ENCODE measurements at places on chromosomes 6 and 20.
A peak's percentile ranks its signal among the peaks of the same experiment; 100 is the strongest.

DNA sequence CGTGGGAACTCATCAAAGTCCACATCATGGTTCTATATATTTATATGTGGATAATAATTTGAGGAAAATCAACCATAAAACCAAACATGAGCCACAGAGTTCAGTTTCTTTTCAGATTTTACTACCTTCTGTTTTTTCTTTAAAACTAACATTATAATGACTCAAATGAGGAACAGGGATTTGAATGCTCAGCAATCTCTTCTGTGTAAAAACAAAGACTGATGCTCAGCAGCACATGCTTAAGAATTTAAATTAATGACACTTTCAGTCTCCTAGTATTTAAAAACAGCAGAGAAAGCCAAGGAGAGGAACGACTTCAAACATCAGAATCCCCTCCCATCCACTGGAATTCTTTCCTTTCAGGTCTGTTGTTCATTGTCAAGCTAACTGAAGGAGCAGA lies 72.7 kb downstream of the PSMG4 start:
- no peak for DNase-seq

GRCh38 chr20:3071610-3072529 lies at the start of gene OXT:
Gene OXT, plus strand, starts transcription at chr20:3071620. Its CDS starts 36 bp downstream, at chr20:3071656.
- peak; percentile 50 for DNase-seq

DNA sequence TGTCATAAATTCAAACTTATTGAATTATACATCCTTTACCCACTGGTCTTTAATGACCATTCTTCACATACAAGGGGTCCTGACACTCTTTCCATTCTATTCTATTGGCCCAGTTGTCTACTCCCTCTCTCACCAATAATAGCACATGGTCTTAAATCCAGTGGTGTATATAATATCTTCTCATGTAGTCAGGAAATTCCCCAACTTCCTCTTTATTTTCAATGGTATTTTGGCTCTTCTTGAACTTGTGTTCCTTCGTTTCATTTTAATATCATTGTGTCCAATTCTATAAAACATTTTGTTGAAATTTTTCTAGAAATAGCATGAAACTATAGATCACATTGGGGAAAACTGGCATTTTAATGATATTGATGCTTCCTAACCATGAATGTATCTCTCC lies 36.8 kb downstream of the PSMB9 start:
- DNase-seq = peak; percentile 17

- DNase-seq = no peak
Observed at GRCh38 chr6:133991096-133991593, 38.1 kb downstream of the TBPL1 start.

- DNase-seq = no peak
Observed at GRCh38 chr6:35439308-35439707, 12.8 kb upstream of the FANCE start.

GRCh38 chr6:46325561-46326530 lies 155.1 kb upstream of the ENPP5 start:
- DNase-seq = no peak

DNA sequence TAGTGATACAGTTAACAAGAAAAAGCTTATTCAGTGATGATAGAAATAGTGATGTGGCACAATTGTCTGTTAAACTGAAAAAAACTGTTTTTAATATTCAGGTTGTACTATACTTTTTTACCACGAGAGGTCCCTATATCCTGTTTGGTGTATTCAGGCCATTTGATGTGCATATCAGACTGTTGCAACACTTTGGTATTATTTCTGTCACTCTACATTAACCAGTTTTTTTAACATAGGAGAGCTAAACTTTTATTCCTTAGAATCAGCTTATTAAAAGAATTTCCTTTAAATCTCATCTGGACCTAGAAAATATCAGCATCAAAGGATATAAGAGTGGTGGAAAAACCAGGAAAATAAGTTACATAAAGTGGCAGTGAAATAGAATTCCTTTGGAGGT lies 36.8 kb downstream of the TSPYL4 start:
- DNase-seq = peak; percentile 81

- DNase-seq = no peak
Observed at GRCh38 chr6:131980791-131981623, 29.8 kb upstream of the CCN2 start.

GRCh38 chr20:1402149-1402548 lies 9.3 kb upstream of the FKBP1A start:
- DNase-seq = peak; percentile 21

DNA sequence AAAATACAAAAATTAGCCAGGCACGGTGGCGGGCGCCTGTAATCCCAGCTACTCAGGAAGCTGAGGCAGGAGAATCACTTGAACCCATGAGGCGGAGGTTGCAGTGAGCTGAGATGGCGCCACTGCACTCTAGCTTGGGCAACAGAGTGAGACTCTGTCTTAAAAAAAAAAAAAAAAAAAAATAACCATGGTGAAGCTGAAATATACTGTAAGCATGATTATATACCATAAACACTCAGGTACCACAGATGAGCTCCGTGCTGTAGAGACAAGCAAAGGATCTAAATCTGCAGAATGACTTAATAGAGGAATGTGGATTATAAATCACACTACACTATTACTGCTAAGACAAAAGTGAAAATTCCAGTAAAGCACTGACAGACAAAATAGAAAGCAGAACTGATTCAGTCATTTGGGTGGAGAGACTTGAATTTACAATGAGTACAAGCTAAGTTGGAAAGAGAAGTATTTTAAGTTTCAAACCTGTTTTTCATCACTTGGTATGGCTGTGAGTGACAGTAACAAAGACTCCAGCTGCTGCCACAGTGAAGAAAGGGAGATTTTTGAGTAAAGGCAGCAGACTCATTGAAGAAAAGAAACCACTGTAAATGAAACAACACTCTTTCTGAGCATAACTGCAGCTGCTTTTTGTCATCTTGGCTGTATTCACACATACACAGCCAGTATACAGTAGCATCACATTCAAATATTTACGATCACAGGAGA lies 322.1 kb downstream of the RNGTT start:
- no peak for DNase-seq

DNA sequence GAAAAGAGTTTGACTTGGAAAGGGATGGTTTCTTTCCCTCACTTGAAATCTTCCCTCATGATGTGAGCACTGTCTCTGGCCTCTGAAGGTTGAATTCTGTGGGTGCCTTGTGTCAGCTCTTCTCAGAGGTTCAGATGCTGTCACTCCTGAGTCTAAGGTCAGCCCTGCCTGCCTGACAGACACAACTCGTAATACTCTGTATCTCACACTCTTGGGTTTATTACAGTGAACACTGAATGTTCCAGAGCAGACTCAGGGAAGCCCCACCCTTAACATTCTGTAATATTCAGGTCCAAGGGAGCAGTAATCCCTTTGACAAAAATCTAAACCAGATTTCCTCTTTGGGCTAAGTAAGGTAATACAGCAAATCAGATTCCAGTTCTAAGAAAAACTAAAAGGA lies 837.8 kb downstream of the QKI start:
- DNase-seq = no peak

- no peak for DNase-seq
Observed at GRCh38 chr6:148952147-148953035, 205.6 kb downstream of the UST start.

DNA sequence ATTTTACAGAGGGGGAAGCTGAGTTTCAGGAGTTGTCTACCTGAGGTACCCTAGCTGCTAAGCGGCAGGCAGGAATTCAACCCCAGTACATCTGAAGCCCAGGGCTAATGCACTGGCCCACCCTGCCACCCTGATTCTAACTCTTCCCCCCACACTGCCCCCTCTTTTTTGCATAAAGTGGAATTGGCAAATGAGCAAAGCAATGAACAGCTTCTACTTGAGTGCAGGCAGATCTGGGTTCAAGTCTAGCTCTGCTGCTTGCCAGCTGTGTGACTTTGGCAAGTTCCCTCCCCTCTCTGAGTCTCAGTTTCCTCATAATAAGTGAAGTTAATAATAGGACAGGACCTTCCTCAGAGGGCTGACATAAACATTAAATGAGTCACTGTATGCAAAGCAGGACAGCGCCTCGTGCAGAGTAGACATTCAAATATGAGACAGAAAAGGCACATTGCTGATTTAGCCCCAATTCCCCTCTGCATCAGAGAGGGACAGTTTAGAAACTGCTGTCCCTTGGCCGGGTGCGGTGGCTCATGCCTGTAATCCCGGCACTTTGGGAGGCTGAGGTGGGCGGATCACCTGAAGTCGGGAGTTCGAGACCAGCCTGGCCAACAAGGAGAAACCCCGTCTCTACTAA lies 4.7 kb downstream of the ADA start:
- DNase-seq = peak; percentile 32

GRCh38 chr6:42099340-42100028 lies 42.9 kb downstream of the C6orf132 start:
- peak; percentile 28 for DNase-seq

DNA sequence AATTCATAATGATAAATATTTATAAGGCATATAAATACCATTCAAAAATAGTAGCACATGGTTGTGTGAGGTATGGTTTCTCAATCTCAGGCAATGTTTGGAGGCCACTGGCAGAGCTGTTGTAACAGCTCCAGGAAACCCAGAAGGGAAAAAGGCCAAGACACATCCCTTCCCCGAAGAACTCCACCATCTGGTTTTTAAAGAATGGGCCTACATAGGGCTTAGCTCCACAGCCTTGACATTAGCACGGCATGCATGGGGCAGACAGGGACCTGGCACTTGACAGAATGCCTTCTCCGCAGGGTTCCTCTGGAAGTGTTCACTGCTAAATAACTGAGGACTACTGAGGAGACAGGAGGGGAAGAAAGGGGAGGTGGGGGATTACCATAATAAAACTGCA lies 16.1 kb upstream of the FOXO3 start:
- DNase-seq = no peak

GRCh38 chr20:24487648-24488047 lies 18.2 kb downstream of the SYNDIG1 start:
- DNase-seq = no peak

GRCh38 chr6:113873043-113873667 lies 16.0 kb downstream of the MARCKS start:
- DNase-seq = peak; percentile 60

DNA sequence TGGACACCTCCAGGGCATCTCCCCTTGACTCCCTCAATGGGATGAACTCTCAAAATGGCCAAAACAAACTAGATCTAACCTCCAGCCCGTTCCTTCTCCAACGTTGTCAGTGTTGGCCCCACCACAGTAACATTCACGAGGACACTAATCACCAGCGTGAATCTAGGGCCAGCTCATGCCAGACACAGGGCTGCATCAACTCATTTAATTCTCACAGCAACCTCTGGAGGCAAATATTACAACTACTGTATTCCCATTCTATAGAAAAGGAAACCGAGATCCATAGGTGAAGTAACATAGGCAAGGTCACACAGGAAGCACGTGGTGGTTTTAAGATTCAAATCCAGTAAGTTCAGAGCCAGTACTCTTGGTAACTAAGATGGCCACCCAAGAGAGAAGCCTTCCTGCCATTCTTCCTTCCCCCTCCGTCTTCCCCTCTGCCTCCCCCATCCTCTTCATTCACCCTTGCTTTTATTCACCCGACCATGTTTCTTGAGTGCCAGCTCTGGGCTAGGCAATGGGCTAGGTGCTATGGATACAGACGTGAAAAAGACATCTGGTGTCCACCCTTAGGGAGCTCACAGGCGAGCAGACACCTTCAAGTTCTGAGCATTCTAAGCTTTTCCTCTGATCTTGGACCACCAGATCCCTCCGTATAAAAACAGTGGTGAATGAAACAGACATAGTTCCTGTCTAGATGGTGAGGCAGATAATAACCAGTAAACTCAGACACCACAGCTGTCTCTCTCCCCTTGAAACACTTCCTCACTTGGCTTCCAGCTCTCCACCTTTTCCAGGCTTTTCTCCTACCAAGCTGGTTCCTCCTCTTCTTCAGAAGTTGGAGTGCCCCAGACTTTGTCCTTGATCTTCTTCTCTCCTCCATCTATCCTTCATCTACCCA lies 9.6 kb downstream of the CCM2L start:
- no peak for DNase-seq

GRCh38 chr6:163263196-163263595 lies 151.3 kb upstream of the QKI start:
- no peak for DNase-seq

GRCh38 chr20:58109126-58109880 lies 119.2 kb downstream of the ANKRD60 start:
- DNase-seq = no peak

DNA sequence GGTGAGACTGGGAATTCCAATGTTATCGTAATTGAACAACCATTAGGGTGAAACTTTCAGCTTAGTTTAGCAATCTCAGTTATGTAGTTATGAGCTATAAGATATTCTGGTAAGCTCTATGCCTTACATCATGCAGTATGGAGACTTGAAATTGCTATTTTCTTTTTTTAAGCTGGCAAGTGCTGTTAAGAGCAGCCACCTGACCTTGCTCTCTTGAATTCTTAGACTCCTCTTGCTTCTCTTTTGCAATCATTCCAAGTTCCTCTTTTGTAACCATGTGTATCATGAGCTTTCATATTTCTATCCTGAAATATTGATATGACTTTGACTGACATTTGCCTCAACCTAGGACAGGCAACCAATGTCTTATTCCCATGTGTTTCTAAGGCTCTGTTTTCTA lies 446.3 kb upstream of the SLC35B3 start:
- peak; percentile 55 for DNase-seq

GRCh38 chr6:148720406-148720805 lies 26.4 kb upstream of the UST start:
- DNase-seq = no peak

DNA sequence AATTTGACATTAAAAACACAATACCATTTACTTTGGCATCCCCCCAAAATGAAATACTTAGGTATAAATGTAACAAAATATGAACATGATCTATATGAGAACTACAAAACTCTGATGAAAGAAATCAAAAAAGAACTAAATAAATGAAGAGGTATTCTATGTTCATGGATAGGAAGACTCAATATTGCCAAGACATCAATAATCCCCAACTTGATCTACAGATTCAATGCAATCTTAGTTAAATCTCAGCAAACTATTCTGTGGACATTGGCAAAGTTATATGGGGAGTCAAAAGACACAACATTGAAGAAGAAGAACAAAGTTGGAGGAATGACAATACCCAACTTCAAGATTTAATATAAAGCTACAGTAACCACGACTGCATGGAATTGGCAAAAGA lies 145.2 kb upstream of the HEY2 start:
- DNase-seq = no peak

GRCh38 chr6:32967151-32968091 lies 973 bp upstream of the BRD2 start:
- peak; percentile 84 for DNase-seq

- peak; percentile 10 for DNase-seq
Observed at GRCh38 chr6:156060013-156060412, 604.4 kb upstream of the NOX3 start.

DNA sequence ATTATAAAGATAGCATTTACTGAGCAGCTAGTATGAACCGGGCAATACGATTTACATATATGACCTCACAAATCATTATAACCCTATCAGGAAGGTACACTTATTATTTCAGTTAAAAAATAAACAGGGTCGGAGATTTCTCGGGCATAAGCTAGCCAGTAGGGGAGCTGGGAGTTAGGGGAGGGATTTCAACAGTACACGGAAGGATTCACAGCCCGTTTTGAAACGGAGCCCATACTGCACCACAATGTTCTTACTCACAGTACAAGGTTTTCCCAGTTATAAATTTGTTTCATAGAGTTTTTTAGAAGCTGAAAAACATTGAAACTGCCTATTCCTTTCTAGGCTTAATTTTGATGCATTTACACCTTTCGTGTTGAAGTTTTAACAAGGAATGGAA lies 607.1 kb downstream of the HDGFL1 start:
- DNase-seq = no peak
